Neural crest cell (in vitro differentiated cells): ENCODE measurements at places on chromosomes 6 and 20. TPM values are rescaled to one million over a fixed set of nuclear protein-coding genes. Genes with fewer than 3 reads are reported as not detected.

Gene KIF25
- 0.72 and 1.0 TPM in 2 replicates for total RNA-seq

Gene CD24
- total RNA-seq, result 333 and 352 TPM in 2 replicates

Gene GHRH
- total RNA-seq, result not detected in 2 replicates

Gene PCK1
- not detected in 2 replicates for total RNA-seq

Gene PDE7B
- 0.58 and 0.61 TPM in 2 replicates for total RNA-seq

Gene PSORS1C1
- total RNA-seq, result not detected in 2 replicates

DNA sequence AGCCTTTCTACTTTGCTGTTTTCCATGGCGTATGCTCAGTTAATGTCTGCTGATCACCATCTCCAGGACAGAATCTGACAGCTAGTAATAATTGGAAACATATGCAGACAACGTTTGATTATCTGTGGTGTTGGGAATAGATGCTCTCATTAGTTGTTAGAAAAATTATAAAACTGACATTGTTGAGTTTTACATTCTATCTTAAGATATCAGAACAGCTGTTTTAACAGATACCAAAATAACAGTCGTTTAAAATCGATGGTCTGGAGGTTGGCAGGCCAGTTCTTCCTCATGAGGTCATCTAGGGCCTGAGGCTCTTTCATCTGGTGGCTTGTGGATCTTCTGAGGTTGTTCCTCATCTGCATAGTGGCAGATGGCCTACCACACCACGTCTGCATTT, 137.6 kb downstream of the AIG1 start:
- no peak for DNase-seq

DNA sequence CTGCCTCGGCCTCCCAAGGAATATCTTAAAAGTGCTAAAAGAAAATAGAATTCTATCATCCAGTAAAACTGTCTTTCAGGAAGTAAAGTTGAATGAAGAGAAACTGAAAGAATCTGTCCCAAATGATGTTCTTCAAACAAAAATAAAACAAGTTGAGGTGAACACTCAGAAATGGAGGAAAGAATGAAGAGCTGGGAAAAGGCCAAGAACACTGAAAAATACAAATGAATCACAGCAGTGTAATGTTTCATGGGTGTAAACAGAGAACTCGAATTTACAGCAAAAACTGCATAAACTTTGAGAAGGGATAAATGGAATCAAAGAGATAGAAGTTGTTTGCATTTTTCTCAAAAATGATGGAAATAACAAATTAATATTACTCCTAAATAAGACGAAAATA, 317.3 kb downstream of the TAF4 start:
- DNase-seq, result no peak

DNA sequence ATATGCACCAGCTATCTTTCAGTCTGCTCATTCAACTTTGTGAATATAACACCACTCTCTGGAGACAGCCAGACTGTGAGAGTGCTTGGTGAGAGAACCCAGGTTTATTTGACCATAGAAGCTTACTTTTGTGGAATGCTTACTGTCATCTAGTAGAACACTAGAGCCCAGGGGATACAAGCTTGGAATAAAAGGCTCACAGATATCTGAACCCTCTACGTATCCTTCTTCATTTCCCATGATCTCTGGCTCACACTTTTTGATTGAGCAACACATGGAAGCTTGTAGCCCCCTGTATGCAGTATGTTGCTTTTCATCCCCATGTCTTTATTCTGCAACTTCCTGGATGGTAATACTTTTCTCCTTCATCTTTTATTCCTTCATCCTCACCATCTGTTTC, 835.3 kb upstream of the CITED2 start:
- DNase-seq, result no peak

DNA sequence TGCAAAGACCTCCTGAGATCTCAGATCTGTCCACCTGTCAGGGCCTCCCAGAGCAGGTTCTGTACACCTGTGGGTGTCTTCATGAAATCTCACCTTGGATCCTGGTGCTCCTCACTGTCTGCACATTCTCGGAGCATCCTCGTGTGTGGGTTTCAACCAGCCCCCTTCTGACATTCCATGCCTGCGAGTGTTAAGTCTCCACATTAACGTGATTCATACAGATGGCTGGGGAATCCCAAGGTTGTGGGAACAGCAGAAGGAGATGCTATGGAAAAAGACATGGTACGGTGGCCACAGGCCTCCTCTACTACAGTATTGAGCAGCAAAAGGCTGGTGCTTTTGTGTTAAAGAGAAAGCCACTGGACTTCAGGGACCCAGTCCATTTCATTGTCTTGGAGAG, 556.5 kb downstream of the DHX35 start:
- no peak for DNase-seq

DNA sequence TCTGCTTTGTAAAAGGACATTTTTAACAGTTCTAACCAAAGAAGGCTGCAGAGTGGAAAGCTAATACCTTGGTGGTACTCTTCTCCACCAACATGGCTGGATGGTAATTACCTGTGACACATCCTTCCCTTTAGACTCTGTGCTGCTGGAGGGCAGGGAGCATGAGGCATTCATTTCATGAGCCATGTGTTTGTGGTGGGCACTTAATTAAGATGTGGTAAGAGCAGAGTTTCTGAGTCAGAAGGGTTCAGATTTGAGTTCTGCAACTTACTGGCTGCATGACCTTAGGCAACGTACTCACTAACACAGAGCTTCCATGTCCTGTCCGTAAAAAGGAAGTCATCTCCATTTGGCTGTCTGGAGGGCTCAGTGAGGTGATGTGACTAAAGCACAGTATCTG, 9.1 kb upstream of the ZNF133 start:
- DNase-seq, result no peak

- DNase-seq, result no peak
Observed at GRCh38 chr20:40524071-40524470, 165.0 kb downstream of the MAFB start.

DNA sequence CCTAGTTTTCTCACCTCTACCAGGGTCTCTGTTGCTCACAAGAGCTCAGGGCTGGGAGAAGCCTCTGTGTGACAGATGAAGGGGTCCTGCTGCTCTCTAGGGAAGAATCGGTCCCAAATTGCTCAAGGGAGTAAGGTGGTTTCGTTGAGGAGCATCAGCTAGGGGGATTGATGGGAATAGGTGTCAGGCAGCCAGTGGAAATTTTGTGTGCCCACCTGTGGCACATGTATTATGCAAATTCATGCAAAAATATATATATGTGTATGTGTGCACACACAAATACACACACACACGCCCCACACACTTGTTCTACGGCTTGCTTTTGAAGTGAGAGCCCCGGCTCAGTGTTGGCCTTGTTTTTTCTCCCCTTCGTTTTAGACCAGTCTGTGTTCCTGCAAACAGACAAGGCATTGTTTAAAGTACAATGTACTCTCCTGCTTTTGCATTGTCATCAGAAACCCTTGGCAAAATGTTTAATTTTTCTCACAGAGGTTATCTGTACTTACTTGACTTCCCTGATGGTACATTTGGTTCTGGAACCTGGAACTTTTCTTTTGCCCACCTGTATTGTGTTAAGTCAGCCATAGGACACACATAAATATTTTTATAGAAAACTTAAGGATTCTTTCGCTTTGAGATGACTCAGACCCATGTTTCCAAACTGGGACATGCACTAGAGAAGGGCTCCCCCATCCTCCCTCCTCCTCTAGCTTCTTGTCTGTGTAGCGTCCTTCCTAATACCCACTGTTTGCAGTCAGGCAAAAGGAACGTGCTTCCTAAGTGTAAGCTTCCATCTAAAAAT, 26.7 kb downstream of the FOXO3 start:
- DNase-seq, result no peak

DNA sequence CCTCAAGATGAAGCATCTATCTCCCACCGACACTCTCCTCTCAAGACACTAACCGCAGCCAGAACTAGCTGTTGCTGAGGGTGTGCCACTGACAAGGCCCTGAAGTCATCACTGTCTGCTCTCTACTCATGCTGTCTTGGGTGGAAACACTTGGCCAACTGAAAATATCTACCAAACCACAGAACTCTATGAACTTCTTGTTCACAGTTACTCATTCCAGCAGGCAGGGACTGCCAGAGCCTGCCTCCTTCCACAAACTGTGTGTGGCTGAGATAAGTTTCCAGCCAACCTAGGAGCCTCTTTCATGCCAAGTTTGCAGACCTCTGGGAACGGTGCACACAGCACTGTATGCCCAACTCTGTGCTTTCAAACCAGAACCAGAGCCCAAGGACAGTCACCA, 45.5 kb upstream of the NXT1 start:
- DNase-seq, result no peak

- DNase-seq, result no peak
Observed at GRCh38 chr6:127775371-127775770, 125.5 kb downstream of the THEMIS start.

DNA sequence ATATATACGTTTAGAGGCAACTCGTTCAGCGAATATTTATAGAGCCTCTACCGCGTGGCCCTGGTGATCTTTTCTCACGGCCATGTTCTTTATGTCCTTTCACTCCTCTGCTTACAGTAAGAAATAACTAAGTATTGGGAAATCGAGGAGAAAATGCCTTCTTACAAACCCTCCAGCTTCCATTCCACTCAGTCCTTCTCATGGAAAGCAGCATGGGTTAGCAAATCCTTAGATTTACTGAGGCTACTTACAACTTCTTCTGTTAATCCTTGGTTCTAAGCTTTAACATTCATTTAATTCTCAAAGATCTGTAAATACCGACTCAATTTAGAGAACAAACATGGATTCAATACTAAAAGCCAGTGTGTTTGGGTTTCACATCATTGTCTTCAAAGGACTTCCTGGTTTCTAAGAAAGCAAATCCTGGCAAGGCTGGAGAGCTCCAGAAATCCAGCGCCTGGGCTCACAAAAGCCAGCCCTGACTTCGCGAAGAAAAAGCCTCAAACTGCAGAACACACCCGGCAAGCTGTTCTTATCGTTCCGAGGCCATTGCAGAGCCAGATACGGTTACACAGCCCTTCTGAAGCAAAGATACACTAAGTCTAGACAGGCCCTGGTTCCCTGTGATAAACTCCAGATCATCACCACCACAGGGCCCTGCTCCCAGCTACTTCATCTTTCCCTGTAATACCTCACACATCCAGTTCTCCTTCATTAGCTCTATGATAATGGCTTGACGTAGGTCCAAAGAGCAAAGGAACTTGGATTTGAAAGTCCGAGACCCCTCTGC, 19.2 kb downstream of the AGPAT4 start:
- no peak for DNase-seq

DNA sequence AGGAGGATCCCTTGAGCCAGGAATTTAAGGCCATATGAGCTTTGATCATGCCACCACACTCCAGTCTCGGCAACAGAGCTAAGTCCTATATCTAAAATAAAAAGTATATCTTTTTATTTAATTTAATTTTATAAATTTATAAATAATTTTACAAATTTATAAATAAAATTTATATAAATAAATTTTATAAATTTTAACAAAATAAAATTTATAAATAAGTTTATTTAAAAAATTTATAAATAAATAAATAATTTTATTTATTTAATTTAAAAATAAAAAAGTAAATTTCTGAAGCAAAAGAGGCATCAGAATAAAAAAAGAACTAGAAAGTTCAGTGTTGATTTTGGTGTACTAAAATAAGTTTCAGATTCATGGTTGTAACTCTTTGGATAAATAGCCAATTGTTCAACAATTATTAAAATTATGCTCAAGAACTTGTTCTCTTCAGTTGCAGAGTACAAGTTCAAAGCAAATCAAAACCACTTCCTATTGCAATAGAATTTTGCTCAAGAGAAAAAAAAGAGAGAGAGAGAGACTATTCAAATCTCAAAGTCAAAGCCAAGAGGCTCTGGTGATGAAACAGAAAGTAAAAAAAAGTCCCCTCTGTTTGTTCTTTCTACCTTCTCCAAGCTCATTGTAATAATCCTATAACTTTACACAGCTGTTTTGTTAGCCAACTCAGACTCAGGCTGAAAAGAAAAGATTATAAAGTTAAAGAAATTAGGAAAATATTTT, 547.5 kb upstream of the ADGRB3 start:
- DNase-seq, result no peak

GRCh38 chr6:40315060-40315459, 272.1 kb downstream of the LRFN2 start:
- DNase-seq, result no peak

DNA sequence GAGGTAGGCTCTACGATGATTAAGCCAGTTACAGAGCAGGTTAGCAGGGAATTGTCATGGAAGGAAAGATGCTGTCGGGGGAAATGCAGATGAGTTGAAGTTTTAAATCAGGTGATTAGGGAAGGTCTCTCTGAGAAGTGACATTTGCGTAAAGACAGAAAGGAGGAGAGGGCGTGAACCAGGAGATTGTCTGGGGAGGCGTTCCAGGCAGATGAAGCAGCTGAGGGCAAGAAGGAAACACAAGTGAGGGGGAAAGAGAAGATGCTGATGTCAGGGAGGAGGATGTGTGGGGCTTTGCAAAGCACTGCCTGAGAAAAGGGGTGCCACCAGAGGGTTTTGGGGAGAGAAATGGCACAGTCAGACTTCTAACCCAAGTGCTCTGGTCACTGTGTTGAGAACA, 2.5 kb upstream of the TMEM14B start:
- no peak for DNase-seq

DNA sequence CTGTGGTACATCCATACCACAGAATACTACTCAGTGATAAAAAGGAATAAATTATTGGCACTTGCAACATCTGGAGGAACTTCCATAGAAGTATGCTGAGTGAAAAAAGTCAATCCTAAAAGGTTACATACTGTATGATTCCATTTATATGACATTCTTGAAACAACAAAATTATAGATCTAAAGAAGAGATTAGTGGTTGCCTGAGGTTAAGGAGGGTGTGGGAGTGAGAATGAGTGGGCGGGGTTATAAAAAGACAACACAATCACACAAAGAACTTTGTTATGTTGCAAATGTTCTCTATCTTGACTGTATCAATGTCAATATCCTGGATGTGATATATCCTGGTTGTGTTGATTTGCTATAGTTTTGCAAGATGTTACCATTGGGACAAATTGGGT, 21.2 kb downstream of the SNRPB start:
- no peak for DNase-seq

DNA sequence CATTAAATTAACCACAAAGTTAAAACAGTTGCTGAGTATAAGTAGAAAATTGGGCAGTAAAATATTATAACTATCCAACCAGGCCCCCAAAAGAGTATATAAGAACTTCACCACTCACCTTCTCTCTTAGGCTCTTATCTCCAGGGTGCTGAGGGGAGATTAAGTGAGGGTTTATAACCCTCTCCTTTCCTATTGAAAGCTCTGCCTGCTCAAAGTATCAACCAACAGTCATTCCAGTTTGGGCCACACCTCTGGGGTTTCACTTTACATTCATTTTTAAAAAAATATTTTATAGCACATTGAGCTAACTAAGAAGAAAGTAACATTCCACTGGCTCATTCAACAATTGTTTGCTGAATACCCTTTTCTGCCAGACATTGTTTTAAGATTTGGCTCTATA, 22.1 kb downstream of the GSTA4 start:
- DNase-seq, result no peak

- DNase-seq, result no peak
Observed at GRCh38 chr6:138162955-138163575, 1.3 kb downstream of the ARFGEF3 start.

- DNase-seq, result no peak
Observed at GRCh38 chr6:169345146-169345545, 91.5 kb upstream of the THBS2 start.

- DNase-seq, result no peak
Observed at GRCh38 chr6:39196673-39197091, 32.6 kb downstream of the KCNK5 start.
